Stimulated activated naive CD4-positive, alpha-beta T cell treated with Interleukin-2 at 50 U/mL for 16 hours (primary cell): ENCODE measurements at places on chromosomes 6 and 20.

DNA sequence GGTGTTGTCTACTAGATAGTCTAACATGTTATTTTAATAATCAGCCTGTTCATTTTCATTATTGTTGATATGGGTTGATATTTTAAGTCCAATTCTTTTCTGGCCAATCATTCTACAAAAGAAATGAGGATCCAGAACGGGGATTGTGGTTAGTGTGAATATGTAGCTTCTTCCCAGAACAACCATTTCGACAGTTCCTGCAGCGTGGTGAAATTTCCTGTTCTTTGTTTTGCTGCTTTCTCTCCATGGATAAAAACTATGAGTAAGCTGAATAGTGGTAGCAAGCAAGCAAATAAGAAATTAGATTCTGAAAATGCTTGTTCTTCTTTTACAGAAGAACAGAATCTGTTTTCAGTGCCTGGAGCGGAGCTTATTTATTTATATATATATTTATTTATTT lies 65.5 kb upstream of the F13A1 start:
- no peak for DNase-seq

GRCh38 chr6:84553527-84553926 lies 210.9 kb downstream of the TBX18 start:
- DNase-seq, result no peak

- DNase-seq, result no peak
These were observed 5.2 kb downstream of the PRSS35 start for GRCh38 chr6:83517500-83517899.

- DNase-seq, result no peak
These were observed 24.8 kb downstream of the RNF146 start for GRCh38 chr6:127291495-127291894.

DNA sequence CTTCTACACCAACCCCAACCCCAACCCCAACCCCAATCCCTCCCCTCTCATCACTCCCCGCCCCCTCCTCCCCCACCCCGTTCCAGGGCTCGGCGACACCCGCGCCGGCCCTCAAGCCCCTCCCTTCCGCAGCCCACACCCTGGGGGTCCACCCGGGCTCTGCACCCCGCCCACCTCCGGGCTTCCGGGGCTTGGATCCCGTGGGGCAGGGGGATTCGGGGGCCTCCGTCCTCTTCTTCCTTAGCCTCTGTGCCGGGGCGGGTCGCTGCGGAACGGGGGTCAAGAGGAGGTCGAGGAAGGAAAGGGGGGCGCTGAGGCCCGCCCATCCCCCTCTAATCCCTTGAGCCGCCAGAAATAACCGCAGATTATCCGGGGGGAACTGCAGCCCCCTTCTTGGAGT lies 690 bp downstream of the TULP1 start:
- DNase-seq, result no peak

DNA sequence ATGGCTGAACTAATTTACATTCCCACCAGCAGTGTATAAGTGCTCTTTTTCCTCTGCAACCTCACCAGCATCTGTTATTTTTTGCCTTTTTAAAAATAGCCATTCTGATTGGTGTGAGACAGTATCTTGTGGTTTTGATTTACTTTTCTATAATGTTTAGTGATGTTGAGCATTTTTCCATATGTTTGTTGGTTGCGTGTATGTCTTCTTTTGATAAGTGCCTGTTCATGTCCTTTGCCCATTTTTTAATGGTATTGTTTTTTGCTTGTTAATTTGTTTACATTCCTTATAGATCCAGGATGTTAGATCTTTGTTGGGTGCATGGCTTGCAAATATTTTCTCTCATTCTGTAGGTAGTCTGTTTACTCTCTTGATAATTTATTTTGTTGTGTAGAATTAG lies 169.9 kb downstream of the PRL start:
- DNase-seq, result no peak

DNA sequence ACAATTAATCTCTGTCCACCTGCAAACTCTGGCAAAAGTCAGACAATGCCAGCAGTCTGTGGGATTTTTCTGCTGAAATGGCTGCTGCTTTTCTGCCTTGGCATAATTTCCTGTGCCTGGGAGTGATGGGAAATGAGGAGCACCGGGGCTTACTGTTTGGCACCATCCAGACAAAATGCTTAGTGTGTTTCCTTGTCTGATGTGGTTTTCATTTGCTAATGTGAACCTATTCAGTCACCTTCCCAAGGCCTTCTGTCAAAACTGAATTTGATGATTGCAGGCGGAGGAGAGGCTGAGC lies 56.4 kb downstream of the CDH4 start:
- no peak for DNase-seq

DNA sequence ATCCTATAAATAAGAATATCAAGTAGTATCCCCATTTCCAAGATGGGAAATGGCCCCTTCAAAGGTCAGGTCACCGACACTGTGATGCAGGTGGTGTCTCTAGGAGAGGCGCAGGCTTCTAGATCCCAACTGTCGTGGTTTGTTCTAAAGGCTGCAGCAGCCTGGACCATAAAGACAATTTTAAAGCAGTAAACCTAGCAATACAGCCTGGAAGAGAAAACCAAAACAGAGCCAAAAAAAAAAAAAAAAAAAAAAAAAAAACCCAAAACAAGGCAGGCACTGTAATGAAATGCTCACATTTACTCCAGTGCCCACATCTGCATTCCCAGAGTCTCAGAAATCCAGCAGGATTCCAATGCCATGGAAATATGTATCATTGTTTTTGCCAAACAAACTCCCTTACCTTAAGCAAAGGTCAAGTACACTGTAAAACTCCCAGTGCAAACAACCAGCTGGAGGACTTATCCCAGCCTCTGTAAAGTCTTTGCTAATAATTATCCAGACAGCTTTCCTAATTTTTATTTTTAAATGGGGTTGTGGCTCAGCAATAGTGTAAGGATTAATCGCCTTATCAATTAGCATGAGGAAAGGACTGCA lies 98.2 kb downstream of the PSMG4 start:
- no peak for DNase-seq

DNA sequence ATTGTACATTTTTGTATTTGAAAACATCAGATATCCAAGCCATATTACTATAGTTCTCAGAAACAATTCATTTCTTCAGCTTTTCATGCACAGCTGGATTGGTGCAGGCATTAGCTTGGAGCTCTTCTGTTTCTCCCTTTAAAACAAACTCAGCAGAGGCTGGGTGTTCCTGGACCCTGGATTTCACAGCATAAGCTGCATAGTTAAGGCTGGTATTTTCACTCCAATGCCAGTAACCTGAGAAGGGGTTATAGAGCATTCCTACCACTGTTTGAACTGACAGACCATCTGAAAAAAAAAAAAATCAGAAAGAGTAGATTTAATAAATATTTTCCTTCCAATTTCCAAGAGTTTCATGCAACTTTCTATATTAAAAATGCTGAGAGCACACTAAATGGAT lies 20.1 kb upstream of the FAXC start:
- no peak for DNase-seq

DNA sequence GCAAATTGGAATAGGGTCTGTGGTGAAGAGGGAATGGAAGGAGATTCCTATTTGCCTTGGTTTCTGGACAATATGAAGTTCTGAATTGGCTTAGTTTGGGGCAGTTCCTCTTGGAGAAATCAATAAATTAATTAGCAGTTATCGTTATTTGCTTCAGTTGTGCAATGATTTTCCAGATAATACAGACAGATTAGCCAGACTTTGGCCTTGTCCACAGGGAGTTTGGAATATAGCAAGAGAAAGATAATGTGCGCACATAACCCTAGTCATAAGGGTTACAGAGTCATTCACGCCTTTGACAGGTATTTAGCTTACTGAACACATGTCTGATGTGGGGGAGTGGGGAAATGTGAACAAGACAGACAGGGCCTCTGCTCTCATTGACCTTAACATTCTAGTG lies 1.3 kb downstream of the ATRN start:
- DNase-seq, result no peak

DNA sequence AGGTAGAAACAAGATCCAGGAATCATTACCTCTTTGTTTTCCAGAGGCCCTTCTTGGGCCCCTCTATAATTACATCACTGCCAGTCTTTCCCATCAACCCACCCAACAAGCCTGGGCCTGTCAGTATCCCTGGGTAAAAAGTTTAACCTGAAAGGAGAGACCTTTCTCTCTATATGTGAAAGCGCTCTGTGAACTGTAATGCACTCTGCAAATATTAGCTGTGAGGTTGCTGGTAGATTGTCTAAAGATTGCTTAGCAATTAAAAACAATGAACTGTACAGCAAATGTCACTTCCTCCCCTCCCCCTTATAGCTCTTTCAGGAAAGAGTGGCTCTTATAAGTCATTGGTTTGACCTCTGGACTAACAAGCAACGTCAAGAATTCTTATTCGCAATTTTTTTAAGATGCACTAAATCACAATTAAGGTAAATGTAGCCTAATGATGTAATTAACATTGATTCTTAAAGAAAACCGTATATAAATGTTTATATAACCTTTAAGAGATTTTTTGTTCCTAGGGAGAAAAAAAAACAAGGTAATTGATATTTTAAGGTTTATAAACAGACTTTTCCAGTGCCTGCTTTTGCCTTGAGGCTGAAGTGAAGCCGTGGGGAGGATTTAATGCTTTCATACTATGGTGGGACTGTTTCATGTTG lies 18.4 kb downstream of the ECT2L start:
- no peak for DNase-seq

- no peak for DNase-seq
These were observed 15.3 kb upstream of the TCF15 start for GRCh38 chr20:625360-625932.
